HEK293T (cell line): ENCODE measurements at places on chromosomes 11 and 22.

DNA sequence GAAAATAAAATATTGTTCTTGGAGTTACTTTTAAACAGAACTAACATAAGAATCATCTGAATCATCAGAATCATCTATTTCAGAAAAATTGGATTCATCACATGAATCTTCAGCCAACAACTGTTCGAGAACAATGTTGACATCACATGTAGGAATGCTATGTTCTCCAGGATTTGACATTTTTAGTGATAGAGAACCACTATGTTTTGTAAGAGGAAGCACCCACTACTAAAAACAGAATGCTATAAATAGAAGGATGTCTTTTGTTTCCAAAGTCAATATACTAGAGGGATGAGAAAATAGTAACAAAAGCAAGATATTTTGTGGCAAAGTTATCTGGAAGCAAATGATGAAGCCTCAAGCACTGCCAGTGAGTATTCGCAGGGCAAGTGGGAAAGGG lies 263.4 kb upstream of the DDI1 start:
- DNase-seq = no peak

- DNase-seq = no peak
These were observed 51.8 kb downstream of the TRIOBP start for GRCh38 chr22:37748659-37749058.

DNA sequence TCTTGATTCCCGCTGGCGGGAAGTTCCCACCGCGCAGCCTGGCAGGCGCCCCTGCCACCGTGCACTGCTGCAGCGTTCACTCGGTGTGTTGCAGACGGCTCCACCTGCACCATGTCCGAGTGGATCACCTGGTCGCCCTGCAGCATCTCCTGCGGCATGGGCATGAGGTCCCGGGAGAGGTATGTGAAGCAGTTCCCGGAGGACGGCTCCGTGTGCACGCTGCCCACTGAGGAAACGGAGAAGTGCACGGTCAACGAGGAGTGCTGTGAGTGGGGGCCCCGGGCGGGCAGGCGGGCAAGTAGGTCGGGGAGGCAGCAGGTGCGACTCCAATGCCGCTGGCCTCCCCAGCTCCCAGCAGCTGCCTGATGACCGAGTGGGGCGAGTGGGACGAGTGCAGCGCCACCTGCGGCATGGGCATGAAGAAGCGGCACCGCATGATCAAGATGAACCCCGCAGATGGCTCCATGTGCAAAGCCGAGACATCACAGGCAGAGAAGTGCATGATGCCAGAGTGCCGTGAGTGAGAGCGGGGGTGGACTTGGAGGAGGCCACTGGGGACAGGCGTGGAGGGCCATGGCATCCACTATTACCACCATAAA lies 99.7 kb downstream of the RRAS2 start:
- no peak for DNase-seq

DNA sequence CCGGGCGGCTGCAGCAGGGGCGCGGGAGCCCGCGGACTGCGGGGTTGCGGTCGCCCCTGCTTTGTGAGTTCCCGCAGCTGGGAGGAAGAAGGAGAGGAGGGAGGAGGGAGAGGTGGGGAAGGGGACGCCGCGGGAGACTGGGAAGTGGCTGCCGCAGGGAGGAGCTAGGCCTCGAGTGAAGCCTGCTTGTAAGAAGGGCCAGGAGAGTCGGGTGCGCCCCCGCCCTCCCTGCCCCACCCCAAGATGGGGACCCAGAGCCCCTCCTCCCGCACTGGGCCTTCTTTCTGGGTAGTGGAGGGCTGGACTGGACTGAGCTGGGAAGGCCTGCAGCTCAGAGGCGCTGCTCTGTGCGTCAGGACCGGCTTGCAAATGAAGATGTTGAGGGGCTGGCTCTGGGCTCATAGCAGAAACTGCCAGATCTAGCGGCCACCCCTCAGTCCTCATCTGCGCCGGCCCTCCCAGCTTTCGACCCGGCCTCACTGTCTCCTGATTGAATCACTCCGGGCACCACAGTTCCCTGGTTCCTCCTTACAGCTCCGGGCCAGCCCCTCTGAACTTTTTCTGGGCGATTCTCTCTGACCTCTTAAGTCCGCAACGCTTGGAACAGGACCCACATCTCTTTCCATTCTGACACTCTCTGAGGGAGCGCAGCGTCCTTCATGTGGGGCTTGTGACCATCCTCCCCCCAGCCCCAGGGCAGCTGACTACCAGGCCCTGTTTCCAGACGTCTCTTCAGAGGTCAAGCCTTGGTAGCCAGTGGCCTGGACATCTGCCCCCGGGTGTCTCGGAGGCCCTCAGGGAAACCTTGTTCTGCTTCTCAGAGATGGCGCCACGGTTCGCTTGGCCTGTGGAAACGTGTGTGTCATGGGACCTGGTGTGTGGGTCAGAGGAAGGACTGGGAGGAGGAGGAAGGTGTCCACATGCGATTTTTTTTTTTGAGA lies 21.9 kb downstream of the SERPINH1 start:
- peak; percentile 57 for DNase-seq

DNA sequence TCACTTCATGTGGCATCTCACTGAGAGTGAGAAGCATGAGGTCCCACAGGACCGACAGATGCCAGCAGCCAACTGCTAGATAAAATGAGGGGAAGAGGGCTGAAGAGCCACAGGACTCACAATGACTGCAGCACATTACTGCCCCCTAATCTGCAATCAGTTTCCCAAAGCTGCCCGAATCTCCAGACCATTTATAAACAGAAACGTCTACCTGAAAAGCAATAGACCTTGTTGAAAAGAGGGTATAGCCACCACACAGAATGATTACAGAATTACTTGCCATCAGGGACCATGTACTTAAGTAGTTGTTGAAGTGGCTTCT lies 12.4 kb upstream of the TEF start:
- no peak for DNase-seq

DNA sequence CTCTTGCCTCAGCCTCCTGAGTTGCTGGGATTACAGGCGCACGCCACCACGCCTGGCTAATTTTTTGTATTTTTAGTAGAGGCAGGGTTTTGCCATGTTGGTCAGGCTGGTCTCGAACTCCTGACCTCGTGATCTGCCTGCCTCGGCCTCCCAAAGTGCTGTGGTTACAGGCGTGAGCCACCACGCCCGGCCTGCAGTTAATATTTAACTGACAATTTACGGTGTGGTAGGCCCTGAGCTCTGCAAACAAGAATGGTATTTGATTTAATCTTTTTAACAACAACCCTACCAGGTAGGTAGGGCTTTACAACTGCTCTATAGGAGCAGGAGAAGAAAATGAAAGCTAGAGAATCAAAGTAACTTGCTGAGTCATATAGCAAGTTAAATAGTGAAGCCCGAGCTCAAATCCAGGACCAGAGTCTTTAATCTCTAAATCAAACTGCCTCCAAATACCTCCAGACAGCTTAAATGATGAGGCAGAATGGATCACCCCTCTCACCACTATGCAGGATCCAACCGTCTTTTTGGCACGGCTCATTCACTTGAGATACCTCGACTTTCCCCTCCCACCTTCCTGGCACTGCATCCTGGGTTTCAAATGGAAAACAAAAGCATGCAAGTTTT lies 9.4 kb downstream of the UEVLD start:
- DNase-seq = no peak

DNA sequence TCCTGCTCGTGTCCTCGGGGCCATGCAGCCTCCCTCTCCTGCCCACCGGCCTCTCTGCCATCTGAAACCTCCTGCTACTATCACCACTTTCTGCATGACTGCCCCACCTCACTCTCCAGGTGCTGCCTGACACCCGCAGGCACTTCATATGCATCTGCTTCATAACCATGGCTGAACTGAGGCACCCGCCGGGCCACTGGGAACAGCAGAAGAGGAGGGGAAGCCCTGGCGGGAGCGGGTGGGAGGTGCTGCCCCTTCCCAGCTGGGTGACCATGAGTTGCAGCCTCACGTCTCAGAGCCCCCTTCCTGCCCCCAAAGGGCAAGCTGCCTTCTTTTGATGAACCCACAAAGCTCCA lies 21.7 kb upstream of the PICK1 start:
- DNase-seq = no peak

GRCh38 chr11:107898270-107898669 lies 30.0 kb upstream of the RAB39A start:
- DNase-seq = peak; percentile 45

DNA sequence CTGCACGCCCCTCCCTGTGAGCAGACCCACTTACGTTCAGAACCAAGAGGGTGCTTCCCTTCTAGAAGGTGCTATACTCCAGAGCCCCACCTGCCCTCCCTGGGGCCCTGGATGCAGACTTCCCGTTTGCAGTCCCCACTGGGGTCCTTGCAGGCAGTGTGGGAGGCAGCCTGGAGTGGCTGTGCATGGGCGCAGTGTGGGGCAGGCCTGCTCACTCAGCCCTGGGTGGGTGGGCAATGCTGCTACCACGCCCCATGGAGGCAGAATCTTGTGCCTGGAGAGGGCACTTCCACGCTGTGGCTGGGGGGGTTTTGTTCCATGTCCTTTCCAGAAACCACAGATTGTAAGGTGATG lies 116.2 kb downstream of the KCNQ1OT1 start:
- DNase-seq = no peak

- DNase-seq = no peak
These were observed 61.1 kb upstream of the CD44 start for GRCh38 chr11:35077709-35078469.
